ENCODE measurements at places on chromosomes 13 and 19.

GRCh38 chr13:25819856-25820530 is 231.8 kb downstream of the SHISA2 start:
- DNase-seq, result no peak

- no peak for DNase-seq
Observed at GRCh38 chr19:32421589-32422361, 16.2 kb downstream of the DPY19L3 start.

- DNase-seq, result no peak
Observed at GRCh38 chr13:106471957-106472543, 63.4 kb downstream of the EFNB2 start.

GRCh38 chr13:77729502-77730221 is 32.2 kb downstream of the SLAIN1 start:
- DNase-seq, result no peak

GRCh38 chr13:34421858-34422475 is 520.1 kb upstream of the NBEA start:
- DNase-seq, result no peak

Measured in tibial artery (tissue), 4 donors.